Cardiac muscle cell (in vitro differentiated cells and primary cell): ENCODE measurements at places on chromosomes 2 and 18.

GRCh38 chr2:64789466-64790320 is 136.0 kb upstream of the SERTAD2 start:
- no peak for DNase-seq

DNA sequence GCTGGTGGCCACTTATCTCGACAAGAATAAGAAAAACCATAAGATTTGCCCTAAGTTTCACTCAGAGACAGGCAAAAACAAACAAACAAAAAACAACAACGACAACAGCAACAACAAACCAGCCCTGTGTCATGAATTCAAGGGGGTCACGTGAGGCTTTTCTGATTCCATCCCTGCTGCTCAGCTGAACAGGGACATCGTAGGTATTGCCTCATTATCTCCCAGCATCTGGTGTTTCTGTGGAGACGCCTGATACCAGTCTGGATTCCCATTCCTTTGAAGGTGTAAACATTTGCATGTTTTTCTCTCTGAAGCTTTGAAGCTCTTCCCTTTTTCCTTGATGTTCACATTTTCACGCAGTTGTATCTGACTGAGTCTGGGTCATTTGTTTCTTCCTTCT is 117.4 kb downstream of the KCNF1 start:
- DNase-seq = no peak

- peak; percentile 20 for DNase-seq
Observed at GRCh38 chr2:166060191-166060590, 67.6 kb downstream of the SCN1A start.

DNA sequence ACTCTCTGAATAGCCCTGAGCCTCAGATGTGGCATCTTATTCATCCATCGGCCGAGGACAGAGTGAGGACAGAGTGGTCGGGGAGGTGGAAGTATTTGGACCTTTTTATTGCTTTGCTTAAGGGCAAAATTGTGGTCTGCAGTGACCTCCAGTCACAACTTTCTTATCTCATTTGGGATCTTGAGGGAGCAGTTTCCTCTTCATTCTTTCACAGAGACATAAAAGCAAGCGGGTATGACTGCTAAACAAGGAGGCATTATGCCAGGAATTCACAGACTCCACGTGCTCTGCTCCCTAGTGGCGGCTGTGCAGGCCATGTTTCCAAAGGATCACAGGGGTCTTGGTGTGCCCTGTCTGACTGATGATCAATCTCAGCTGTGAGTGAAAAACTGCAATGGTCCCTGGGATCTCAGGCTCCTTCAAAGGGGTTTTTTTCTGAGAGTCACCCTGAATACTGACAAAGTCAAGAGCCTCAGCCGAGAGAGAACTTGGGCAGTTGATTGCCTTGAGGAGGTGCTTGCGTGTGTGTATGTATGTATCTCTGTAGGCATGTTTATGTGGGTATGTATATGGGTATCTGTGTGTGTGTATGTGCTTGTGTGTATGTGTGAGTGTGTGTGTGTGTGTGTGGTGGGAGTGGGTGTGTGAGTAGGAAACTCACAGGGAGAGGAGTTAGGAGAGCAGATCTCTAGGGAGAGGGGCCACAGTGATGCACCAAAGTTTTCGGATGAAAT is 47.7 kb downstream of the RAPGEF4 start:
- DNase-seq = peak; percentile 81

DNA sequence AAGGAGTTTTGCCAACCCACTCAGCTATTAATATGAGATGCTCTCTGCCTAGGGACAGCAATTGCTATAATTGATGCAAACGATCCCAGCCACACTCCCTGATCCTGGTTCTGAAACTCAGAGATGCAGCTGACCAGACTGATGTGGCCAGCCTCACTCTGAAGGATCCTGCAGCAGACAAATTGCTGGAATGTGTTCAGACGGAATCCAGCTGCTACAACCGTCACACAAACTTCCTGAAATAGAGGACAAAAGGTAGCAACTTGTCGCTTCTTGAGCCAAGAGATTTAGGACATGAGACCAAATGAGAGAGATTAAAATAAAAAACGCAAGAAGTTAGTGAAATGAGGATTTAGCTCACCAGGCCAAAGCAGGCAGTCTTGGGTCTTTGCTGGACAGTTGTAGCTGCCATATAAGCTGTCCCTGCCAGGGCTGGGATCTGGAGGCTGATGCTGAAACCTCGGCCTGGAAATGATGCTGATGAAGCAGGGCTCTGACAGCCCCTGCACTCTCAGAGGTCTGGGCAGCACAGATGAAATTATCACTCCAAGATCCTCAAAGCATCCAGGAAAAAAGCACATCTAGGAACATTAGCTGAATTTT is 8.3 kb upstream of the YWHAQ start:
- DNase-seq = no peak

DNA sequence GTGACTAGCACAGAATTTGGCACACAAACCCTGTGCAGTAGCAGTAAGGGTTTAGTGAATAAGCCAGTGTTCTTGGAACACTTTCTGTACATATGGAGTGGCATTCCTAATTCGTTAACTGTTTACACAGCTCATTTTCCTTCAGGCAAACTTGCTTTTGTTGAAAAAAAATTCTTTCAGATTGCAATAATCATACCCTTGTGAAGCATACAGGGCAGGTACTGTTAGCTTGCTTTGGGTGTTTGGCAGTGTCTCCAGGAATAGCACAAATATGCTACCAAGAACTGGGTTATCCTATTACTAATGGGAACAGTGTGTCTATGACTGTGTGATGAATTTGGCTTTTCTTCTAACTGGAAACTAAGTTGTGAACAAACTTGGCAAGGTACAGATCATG is 33.4 kb downstream of the UGP2 start:
- DNase-seq = no peak

DNA sequence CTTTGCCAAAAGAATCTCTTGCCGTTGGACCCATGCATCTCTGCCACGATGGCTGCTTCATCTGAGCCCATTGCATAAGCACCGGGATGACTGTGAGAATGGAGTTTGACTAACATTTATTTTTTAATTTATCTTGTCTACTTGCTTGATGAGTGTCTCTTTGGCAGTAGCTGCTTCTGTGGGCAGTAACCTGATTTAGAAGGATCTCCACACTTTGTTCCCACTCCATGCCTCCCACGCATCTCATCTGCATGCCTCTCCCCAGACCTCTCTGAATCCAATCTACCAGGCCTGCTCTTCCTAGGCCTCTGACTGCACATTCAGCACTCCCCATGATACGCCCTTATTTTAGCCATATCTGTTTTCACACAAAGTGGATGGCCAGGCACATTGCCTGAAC is 23.7 kb upstream of the TMX3 start:
- DNase-seq = no peak

DNA sequence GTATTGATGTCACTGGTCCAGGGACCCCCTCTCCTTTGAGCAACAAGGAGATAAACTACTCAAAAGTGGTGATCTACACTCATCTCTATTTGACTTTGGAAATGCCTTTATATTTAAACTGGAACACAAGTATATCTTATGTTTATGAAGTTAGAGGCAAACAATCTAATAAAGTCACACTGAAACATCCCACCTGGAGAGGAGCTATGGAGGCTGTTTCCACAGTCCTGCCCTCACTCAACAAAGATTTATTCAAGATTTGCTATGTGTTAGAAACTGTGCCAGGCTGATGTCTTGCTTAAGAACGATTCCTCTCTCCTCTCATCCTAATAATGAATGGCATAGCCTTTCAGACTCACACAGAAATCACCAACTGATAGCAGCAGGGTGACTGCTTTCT is 140.8 kb downstream of the ALPK2 start:
- no peak for DNase-seq

DNA sequence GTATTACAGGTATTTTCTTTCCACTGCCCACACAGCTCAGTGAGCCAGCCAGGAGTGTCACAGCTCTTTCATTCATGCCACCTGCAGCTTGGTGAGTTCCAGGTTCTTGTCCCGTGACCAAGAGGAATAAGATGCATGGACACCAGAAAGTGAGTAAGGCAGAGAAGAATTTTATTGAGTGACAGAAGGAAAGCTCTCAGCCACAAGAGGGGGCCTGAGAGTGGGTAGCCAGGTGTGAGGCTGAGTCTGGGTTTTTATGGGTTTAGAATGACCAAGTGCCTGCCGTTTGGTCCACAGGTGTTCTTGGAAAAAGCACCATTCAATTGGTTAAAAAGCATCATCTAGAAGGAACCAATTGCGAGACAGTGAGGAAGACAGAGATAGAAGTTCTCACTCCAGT is 1097.1 kb upstream of the SLC39A10 start:
- no peak for DNase-seq

DNA sequence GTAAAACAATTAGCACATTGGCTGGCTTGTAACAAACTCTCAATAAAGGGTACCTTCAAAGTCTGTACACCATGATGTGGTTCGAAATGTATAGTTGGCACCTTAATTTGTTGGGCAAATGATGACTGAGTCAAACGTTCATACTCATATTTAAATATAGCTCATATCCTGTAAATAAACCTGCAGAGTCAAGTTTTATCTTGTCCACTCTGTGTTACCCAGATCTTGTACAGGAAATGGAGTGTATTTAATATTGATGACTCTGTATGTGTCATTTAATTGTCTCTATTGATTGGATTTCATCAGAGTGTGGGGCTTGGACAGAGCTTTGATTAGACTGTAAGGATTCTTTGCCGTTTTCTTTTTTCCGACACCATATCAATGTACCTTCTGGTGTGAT is 805.6 kb upstream of the ZEB2 start:
- DNase-seq = no peak

GRCh38 chr18:48670751-48671560 is 132.1 kb downstream of the CTIF start:
- no peak for DNase-seq

DNA sequence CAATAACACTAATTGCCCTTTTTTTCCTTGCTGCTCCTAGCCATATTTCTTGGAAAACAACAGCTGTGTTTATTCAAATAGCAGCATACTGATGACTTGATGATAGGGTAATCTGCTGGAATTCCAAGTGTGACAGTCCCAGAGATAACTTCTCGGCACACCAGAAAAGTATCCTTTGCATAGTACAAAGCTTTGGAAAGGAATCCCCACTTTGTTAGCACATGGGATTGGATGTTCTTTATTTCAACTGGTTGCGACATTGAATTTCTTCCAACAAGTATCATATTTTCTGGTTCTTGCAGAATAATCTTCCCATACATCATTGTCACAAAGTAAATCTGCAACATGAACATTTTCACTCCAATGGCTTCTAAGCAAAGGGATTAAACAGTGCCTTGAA is 445.8 kb upstream of the ACVR2A start:
- DNase-seq = peak; percentile 69

GRCh38 chr2:129934044-129934822 is 45.2 kb upstream of the RAB6C start:
- peak; percentile 23 for DNase-seq

DNA sequence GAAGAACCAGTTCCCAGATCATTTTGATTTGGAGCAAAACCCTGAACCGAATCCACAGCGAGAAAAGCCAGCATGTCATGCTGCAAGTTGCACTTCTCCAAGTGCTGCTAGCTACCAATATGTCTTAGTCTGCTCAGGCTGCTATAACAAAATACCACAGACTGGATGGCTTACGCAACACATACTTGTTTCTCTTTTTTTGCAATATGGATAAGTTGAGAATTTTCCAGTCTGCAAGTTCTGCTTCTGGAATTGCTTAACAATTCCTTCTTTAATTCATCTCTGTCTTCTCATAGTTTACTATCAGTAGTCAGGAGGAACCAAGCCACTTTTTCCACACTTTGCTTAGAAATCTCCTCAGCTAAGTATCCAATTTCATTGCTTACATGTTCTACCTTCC is 105.9 kb upstream of the RBBP8 start:
- no peak for DNase-seq

GRCh38 chr2:71681626-71682025 is 228.3 kb downstream of the DYSF start:
- DNase-seq = no peak

DNA sequence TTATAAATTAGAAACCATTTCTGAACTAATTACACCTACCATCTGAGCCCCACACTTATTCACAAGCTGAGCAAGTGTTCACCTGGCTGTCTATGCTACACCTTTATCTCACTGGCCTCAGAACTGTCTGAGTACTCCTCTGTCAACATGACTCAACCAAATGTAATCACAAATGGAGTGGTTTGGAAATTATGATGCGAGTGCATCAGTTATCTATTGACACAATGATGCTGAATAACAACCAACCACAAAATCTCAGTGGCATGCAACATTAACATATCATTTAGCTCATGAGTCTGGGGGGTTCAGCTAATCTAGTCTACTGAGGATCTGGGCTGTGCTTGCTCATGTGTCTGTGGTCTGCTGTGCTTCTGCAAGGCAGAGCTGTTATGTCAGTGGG is 184.2 kb upstream of the NXPH2 start:
- no peak for DNase-seq

- no peak for DNase-seq
Observed at GRCh38 chr2:170824526-170825015, 7.9 kb downstream of the GAD1 start.

GRCh38 chr18:9475643-9476591 is 604 bp downstream of the RALBP1 start:
- DNase-seq = peak; percentile 46

GRCh38 chr2:109503191-109503590 is 110.6 kb downstream of the SEPTIN10 start:
- DNase-seq = no peak

DNA sequence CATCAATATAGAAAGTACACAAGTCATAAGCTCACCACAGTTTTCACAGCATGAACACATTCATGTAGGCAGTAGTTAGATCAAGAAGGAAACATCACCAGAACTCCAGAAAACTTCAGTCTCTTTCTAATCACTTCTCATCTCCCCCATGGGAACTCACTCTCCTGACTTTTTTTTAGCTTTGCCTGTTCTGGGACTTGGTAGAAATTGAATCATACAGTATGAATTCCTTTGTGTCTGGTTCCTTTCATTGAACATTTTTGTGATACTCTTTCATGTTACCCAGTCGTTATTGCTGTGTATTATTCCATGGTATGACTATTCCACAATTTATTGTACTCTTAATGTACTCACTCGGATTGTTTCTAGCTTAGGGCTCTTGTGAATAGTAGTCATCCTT is 160.2 kb downstream of the TAF4B start:
- peak; percentile 60 for DNase-seq

- DNase-seq = no peak
Observed at GRCh38 chr18:50231621-50232020, 34.7 kb downstream of the CFAP53 start.

GRCh38 chr2:39069890-39070465 is 50.9 kb downstream of the SOS1 start:
- DNase-seq = no peak

- DNase-seq = peak; percentile 69
Observed at GRCh38 chr2:161321944-161322648, 13.9 kb downstream of the PSMD14 start.
